ENCODE measurements at places on chromosomes 1 and 21. TPM values are rescaled to one million over a fixed set of nuclear protein-coding genes. Genes with fewer than 3 reads are reported as not detected.

The TSTD1 gene
- total RNA-seq: 0.44 TPM

The RNF186 gene
- total RNA-seq: not detected

The SH2D2A gene
- total RNA-seq: 3.7 TPM

The ODF2L gene
- 8.6 TPM for total RNA-seq

The DNAJC16 gene
- total RNA-seq: 4.3 TPM

The TAS1R1 gene
- total RNA-seq: not detected

The PYHIN1 gene
- total RNA-seq: not detected

The CDK11A gene
- 20.1 TPM for total RNA-seq

The RIT1 gene
- 21.8 TPM for total RNA-seq

The SYT11 gene
- 1.5 TPM for total RNA-seq

The MYBPHL gene
- 0.38 TPM for total RNA-seq

The CHI3L1 gene
- total RNA-seq: not detected

The SPRR1B gene
- total RNA-seq: not detected

The ABCD3 gene
- 26.0 TPM for total RNA-seq

The CACHD1 gene
- total RNA-seq: 1.4 TPM

The AHDC1 gene
- 18.0 TPM for total RNA-seq

The TNFSF4 gene
- total RNA-seq: 0.08 TPM

The SPRR2E gene
- not detected for total RNA-seq

The PLD5 gene
- 2.0 TPM for total RNA-seq

The C1orf53 gene
- total RNA-seq: 7.0 TPM

The LIPI gene
- total RNA-seq: not detected

The FABP3 gene
- total RNA-seq: not detected

The PRDM16 gene
- total RNA-seq: 0.45 TPM

The CXADR gene
- total RNA-seq: 7.4 TPM

The WNT2B gene
- 0.21 TPM for total RNA-seq

The MYOG gene
- total RNA-seq: not detected

The LY9 gene
- total RNA-seq: 0.17 TPM
